Neural crest cell (in vitro differentiated cells): ENCODE measurements at places on chromosomes 3 and 15. TPM values are rescaled to one million over a fixed set of nuclear protein-coding genes. Genes with fewer than 3 reads are reported as not detected.

PARP3 gene
- 4.3 and 4.6 TPM in 2 replicates for total RNA-seq

SEMA4B gene
- total RNA-seq = 24.0 and 26.3 TPM in 2 replicates

SCG3 gene
- total RNA-seq = 7.5 and 8.1 TPM in 2 replicates

MEX3B gene
- 49.5 and 51.7 TPM in 2 replicates for total RNA-seq

SNTN gene
- not detected in 2 replicates for total RNA-seq

SRGAP3 gene
- total RNA-seq = 58.4 and 60.5 TPM in 2 replicates

FBXL22 gene
- 0.93 and 1.0 TPM in 2 replicates for total RNA-seq

LYZL4 gene
- not detected in 2 replicates for total RNA-seq

DNA sequence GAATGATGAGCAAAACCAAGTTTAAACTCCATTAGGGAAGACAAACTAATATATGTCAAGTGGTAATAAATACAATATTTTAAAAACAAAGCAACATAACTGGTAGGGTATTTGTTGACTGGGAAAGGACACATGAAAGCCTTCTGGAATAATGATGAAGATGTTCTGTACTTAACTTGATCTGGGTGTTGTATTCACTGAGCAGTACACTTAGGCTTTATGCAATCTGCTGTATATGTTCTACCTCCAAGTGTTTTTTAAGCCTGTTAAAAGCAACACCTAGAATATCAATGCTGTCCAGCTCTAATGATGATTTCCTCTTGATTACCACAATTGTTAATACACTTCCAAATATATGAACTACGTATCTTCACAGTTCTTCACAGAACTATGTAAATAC lies 46.6 kb downstream of the GSK3B start:
- peaks cover 36% of the 10 kb centered on the region for H3K4me1 ChIP-seq
- H3K36me3 ChIP-seq = peaks cover 38% of the 10 kb centered on the region
- no peak overlapping the region for H3K4me3 ChIP-seq
- H3K27ac ChIP-seq = no peak overlapping the region

GRCh38 chr3:151960961-151961580 lies 87.6 kb downstream of the SUCNR1 start:
- H3K4me3 ChIP-seq = no peak overlapping the region
- H3K36me3 ChIP-seq = no peaks in the 10 kb centered on the region
- DNase-seq = no peak
- H3K4me1 ChIP-seq = no peaks in the 10 kb centered on the region

GRCh38 chr3:173983343-173983742 lies 585.8 kb downstream of the NLGN1 start:
- DNase-seq = no peak
- H3K4me3 ChIP-seq = no peak overlapping the region
- H3K4me1 ChIP-seq = no peaks in the 10 kb centered on the region
- no peak overlapping the region for H3K27ac ChIP-seq
- no peaks in the 10 kb centered on the region for H3K27me3 ChIP-seq
- H3K36me3 ChIP-seq = peaks cover 3% of the 10 kb centered on the region

DNA sequence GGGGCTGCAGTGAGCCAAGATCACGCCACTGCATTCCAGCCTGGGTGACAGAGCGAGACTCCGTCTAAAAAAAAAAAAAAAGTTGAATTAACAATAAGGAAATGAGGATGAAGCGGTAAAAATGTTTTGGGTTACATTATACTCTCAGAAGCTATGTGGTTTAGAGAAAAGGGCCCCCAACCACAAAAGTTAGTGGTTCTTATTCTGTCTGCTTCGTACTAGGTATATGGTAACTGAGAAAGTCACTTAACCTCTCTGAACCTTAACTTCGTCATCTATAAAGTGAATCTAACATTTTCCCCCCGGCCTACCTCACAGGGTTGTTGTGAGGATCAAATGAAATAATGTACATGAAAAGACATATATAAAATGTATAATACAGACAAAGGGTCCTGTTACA lies 38.4 kb upstream of the EHHADH start:
- H3K36me3 ChIP-seq = no peaks in the 10 kb centered on the region
- no peaks in the 10 kb centered on the region for H3K27me3 ChIP-seq
- H3K27ac ChIP-seq = no peak overlapping the region
- H3K4me3 ChIP-seq = no peak overlapping the region
- no peak for DNase-seq
- H3K4me1 ChIP-seq = no peaks in the 10 kb centered on the region

DNA sequence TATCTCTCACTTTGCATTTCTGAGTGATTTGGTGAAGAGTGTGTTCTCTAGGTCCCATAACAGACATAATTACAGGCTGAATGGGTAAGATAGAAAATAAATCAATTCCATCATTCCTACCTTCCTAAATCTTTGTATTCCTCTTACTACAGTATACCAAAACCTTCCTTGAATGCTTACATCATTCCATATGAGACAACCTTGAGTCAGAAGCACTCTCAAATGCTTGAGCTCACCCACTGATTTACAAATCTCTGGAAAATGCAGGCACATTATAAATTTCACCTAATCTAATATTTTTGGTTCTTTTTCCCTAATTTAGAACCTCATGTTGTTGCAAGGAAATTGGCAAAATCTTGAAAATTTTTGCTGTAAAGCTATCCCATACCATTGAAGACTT lies 239.1 kb downstream of the CBLB start:
- no peak overlapping the region for H3K27ac ChIP-seq
- no peaks in the 10 kb centered on the region for H3K36me3 ChIP-seq
- H3K27me3 ChIP-seq = no peaks in the 10 kb centered on the region
- DNase-seq = no peak
- no peaks in the 10 kb centered on the region for H3K4me1 ChIP-seq

- H3K4me1 ChIP-seq = peaks cover 7% of the 10 kb centered on the region
- H3K36me3 ChIP-seq = no peaks in the 10 kb centered on the region
- no peaks in the 10 kb centered on the region for H3K27me3 ChIP-seq
- H3K4me3 ChIP-seq = no peak overlapping the region
Measured at GRCh38 chr3:133503409-133503808, 70.1 kb upstream of the CDV3 start.

- no peaks in the 10 kb centered on the region for H3K36me3 ChIP-seq
- H3K27ac ChIP-seq = peak overlapping the region; percentile 46
- no peak overlapping the region for H3K4me3 ChIP-seq
- no peak for DNase-seq
- peaks cover 28% of the 10 kb centered on the region for H3K4me1 ChIP-seq
Measured at GRCh38 chr3:72505539-72506405, 342.5 kb downstream of the SHQ1 start.

DNA sequence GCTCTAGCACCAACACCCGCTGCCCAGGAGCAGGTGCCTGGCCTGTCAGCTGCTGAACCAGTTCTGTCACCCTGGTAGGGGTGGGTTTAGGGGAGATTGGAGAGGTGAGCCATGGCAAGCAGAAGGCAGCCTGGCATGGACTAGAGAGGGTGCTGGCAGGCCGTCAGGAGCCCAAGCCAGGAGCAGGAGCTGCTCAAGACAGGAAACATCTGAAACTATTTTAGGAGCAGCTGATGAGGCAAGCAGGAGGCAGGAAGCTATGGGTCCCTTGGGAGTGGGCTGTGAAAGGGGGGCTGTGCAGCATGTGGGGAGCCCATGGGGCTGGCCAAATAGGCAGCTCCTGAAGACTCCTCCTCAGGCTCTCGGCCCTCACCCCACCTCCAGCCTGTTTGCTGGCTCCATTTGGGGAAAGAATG lies 2.3 kb downstream of the INKA1 start:
- peaks cover 56% of the 10 kb centered on the region for H3K4me1 ChIP-seq
- peak overlapping the region; percentile 93 for H3K4me3 ChIP-seq
- DNase-seq = no peak
- H3K36me3 ChIP-seq = no peaks in the 10 kb centered on the region

- H3K27ac ChIP-seq = no peak overlapping the region
- no peaks in the 10 kb centered on the region for H3K27me3 ChIP-seq
- H3K4me1 ChIP-seq = no peaks in the 10 kb centered on the region
- no peak overlapping the region for H3K4me3 ChIP-seq
- no peaks in the 10 kb centered on the region for H3K36me3 ChIP-seq
- no peak for DNase-seq
Measured at GRCh38 chr3:12462159-12462947, 21.9 kb upstream of the TSEN2 start.

DNA sequence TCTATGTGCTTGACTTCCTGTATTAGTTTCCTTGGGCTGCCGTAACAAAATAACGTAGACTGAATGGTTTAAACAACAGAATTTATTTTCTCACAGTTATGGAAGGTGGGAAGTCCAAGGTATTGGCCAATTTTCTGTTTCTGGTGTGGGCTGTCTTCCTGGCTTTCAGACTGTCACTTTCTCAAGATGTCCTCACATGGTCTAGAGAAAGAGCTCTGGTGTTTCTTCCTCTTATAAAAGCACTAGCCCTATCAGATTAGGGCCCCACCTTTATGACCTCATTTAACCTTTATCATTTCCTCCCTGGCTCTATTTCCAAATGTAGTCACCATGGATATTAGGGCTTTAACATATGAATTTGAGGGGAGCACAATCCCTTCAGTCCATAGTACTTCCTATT lies 54.6 kb downstream of the SPRED1 start:
- peaks cover 29% of the 10 kb centered on the region for H3K4me1 ChIP-seq
- H3K27me3 ChIP-seq = no peaks in the 10 kb centered on the region
- no peak overlapping the region for H3K4me3 ChIP-seq
- no peak overlapping the region for H3K27ac ChIP-seq

- no peaks in the 10 kb centered on the region for H3K36me3 ChIP-seq
- no peak overlapping the region for H3K27ac ChIP-seq
- DNase-seq = no peak
- H3K27me3 ChIP-seq = no peaks in the 10 kb centered on the region
- no peaks in the 10 kb centered on the region for H3K4me1 ChIP-seq
Measured at GRCh38 chr15:48548455-48548854, 97.1 kb downstream of the FBN1 start.

- H3K27me3 ChIP-seq = no peaks in the 10 kb centered on the region
- no peak for DNase-seq
- peaks cover 2% of the 10 kb centered on the region for H3K4me1 ChIP-seq
- no peak overlapping the region for H3K27ac ChIP-seq
Measured at GRCh38 chr15:25960273-25960672, 97.1 kb upstream of the ATP10A start.

- DNase-seq = peak; percentile 59
- H3K4me1 ChIP-seq = peaks cover 46% of the 10 kb centered on the region
- no peaks in the 10 kb centered on the region for H3K36me3 ChIP-seq
- H3K27me3 ChIP-seq = peaks cover 6% of the 10 kb centered on the region
- peak within 1 kb of the TSS; percentile 93 for H3K4me3 ChIP-seq
Measured at GRCh38 chr15:68578980-68579935, at the start of gene CORO2B. Gene CORO2B, plus strand, starts transcription at chr15:68578993. Its CDS starts 270 bp downstream, at chr15:68579263.

- no peak overlapping the region for H3K27ac ChIP-seq
- no peaks in the 10 kb centered on the region for H3K27me3 ChIP-seq
- H3K4me3 ChIP-seq = no peak overlapping the region
- no peak for DNase-seq
- peaks cover 2% of the 10 kb centered on the region for H3K36me3 ChIP-seq
- peaks cover 7% of the 10 kb centered on the region for H3K4me1 ChIP-seq
Measured at GRCh38 chr3:148203297-148204010, 494.2 kb upstream of the AGTR1 start.

DNA sequence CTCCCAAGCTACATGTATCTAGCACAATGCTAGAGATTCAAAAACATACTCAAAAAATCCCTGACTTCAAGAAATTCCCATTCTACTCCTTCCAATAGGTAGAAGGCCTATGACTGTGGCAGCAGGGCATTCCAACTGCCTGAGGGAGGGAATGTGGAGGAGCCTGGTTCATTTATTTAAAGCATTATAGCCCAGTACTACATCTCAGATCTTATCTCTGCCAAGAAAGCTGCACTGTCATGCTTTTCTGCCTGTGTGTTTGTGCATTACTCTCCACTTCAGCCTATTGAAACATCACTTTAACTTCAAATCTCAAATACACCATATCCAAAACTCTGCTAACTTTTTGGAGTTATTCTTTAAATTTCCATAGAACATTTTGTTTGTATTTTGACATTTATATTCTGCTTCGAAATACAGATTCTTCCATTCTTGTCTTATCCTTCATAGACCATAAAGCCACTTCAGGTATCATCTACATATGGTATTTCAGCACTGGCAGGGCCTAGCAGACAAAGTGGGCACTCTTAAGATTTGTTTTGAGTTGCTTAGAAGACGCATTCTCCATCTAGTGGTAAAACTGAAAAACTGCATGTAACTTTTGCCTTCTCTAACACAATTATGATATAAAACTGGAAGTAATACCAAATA lies 59.1 kb upstream of the NEDD4 start:
- no peak for DNase-seq
- no peak overlapping the region for H3K27ac ChIP-seq
- peaks cover 32% of the 10 kb centered on the region for H3K4me1 ChIP-seq
- no peak overlapping the region for H3K4me3 ChIP-seq
- H3K27me3 ChIP-seq = no peaks in the 10 kb centered on the region

GRCh38 chr3:19885468-19885867 lies 48.5 kb downstream of the EFHB start:
- no peak for DNase-seq
- H3K36me3 ChIP-seq = no peaks in the 10 kb centered on the region
- no peak overlapping the region for H3K4me3 ChIP-seq
- H3K4me1 ChIP-seq = no peaks in the 10 kb centered on the region
- H3K27ac ChIP-seq = no peak overlapping the region
- no peaks in the 10 kb centered on the region for H3K27me3 ChIP-seq

- peaks cover 15% of the 10 kb centered on the region for H3K4me1 ChIP-seq
- no peak for DNase-seq
- no peak overlapping the region for H3K4me3 ChIP-seq
- peaks cover 3% of the 10 kb centered on the region for H3K36me3 ChIP-seq
Measured at GRCh38 chr3:127719369-127719768, 46.6 kb downstream of the ABTB1 start.

- peaks cover 11% of the 10 kb centered on the region for H3K4me1 ChIP-seq
- no peak overlapping the region for H3K27ac ChIP-seq
- no peak for DNase-seq
- H3K36me3 ChIP-seq = peaks cover 5% of the 10 kb centered on the region
Measured at GRCh38 chr3:198107840-198108734, 148.1 kb downstream of the LMLN start.

DNA sequence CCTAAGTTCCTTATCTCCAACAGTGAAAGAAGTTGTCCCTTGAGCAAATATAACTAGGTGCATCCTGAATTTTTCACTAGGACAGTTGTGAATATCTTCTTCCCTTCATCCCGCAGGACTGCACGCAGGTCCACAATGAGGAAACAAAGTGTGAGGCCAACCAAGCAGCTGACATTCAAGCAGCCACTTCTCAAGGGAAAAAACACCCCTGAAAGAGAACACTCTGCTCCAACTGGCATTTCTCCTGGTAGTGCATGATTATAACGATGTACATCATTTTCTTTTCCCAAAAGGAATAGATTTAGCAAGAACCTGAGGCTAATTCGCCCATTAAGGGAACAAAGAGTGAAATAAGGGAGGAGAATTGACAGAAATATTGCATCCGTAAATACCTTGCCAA lies 74.5 kb downstream of the ANXA2 start:
- H3K27me3 ChIP-seq = peaks cover 38% of the 10 kb centered on the region
- peaks cover 36% of the 10 kb centered on the region for H3K4me1 ChIP-seq
- no peak overlapping the region for H3K27ac ChIP-seq
- no peak for DNase-seq

DNA sequence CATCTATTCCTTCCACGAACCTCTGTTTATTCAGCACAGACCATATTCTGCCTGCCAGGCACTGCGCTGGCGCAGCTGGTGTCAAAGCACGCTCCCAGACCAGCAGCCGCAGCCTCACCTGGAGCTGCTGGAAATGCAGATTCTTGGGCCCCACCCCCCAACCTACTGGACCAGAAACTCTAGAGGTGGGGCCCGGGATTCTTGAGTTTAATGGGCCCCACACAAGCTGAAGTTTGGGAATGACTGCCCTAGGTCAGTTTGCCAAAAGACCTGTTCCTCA lies 7.0 kb downstream of the CHST13 start:
- no peaks in the 10 kb centered on the region for H3K36me3 ChIP-seq
- H3K4me1 ChIP-seq = no peaks in the 10 kb centered on the region
- H3K4me3 ChIP-seq = no peak overlapping the region
- peaks cover 50% of the 10 kb centered on the region for H3K27me3 ChIP-seq
- no peak for DNase-seq
- H3K27ac ChIP-seq = no peak overlapping the region

GRCh38 chr15:90957031-90957790 lies 2.5 kb downstream of the RCCD1 start:
- peak overlapping the region; percentile 46 for H3K27ac ChIP-seq
- DNase-seq = peak; percentile 40
- peaks cover 3% of the 10 kb centered on the region for H3K27me3 ChIP-seq
- peak overlapping the region; percentile 88 for H3K4me3 ChIP-seq
- peaks cover 23% of the 10 kb centered on the region for H3K4me1 ChIP-seq
